Calu3 (cell line): ENCODE measurements at places on chromosomes 4 and X.
A peak's percentile ranks its signal among the peaks of the same experiment; 100 is the strongest.

GRCh38 chr4:120633810-120634209, 288.7 kb downstream of the PRDM5 start:
- no peak for DNase-seq

DNA sequence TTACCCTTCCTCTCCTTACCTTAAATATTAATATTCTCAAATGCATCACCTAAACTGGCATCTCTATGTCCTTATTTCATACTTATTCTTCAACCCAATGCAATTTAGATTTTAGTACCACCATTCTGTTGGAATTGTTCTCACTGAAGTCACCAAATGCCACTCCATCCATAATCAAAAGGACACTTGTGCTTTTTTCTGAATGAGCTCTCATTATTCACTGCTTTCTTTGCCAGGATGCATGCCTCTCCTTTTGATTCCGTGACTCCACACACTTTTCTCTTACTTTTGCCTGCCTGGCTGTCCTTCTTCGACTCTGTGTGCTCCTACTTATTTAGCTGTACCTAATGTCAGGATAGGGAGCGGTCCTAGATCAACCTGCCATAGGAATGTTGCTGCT, 633.1 kb upstream of the BOD1L1 start:
- no peak for DNase-seq

DNA sequence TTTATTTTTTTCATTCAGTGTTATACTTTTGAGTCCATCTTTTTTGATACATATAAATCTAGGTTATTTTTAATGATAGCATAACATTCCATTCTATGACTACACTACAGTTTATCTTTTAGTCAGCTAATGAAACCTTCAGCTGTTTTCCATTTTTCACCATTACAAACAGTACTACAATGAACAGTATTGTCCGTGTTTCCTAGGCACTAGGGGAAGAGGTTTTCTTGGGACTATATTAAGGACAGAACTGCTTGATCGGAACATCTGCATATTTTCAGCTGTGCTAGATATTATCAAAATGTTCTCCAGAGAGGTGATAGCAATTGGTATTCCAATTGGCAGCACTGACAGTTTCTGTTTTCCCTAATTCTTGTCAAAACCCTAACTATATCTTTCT, 44.3 kb upstream of the HCCS start:
- DNase-seq, result no peak

DNA sequence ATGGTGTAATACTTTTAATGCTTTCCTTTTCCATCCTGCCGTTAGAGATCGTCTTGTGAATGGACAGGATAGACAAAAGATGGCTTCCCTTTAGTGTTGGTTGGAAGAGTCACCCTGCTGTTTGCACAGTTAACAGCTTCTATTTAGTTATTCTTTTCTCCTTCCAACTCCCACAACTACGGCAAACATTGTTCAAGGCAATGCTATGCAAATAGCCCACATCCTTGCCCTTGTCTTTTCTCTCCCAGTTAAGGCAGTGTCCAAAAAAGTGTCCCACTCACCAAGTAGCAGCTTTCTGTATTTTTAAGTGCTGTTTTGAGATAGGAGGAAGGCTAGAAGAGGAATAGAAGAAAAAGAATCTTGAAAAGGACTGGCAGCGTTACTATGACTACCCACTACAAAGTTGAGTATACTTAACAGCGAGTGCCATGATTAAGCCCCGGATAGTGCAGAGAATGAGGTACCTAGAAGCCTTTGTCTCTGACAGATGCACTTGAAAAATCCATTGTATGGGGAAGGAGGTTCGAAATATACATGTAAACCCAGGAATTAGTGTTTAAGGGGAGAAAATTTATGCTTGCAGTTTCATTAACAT, 12.1 kb upstream of the RUFY3 start:
- DNase-seq, result no peak

GRCh38 chrX:39688576-39689375, 409.0 kb downstream of the BCOR start:
- DNase-seq, result peak; percentile 56

DNA sequence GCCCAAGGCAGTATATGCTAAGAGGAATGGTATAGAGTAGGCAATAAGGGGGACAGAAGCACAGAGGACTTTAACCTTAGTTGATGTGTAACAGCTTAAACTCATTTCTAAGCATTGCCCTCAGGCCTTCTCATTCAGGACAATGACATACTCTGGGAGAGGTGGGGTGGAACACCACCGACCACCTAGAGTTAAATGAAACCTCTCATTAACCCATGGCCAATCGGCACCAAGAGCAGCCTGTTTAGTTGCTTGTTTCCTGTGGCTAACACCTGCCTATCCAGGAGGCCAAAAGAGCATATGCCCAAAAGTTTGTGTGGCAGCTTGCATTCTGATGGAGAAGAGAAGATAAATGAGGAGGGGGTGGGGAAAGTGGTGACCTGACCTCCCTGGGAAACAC, 88.7 kb upstream of the PLAC1 start:
- no peak for DNase-seq

DNA sequence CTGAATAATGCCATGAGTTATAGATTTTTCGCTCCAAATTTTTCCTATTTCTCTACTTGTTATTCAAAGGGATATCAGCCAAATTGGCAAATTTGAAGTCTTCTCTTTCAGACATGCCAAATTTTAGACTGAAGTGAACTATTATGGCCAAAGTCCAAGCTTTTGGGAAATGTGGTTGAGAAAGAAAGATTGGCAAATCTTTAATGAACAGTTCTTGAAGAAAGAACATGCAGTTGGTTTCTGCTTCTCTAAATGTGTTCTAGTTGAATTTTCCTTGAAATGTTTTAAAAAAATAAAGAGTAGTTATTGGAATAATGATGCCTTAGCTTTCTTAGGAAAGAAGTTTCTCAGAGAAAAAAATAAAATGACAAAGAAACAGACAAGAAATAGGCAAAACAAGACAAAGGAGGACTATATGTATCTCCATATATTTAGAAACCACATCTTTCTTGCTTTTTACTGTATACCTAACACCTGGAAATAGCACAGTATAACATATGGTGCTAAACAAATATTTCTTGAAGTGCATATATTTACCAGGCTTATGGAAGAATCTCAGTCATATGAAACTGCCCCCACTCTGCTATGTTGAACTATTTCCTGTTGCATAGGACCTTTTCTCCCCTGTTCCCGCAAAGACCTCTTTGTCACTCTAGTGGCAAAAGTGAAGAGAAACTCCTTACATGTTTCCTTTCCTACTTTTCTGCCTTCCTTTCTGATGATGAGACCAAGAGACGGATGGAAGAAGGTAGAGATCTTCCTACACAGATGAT, 250.0 kb downstream of the ARHGAP24 start:
- no peak for DNase-seq
